ENCODE measurements at places on chromosomes 1 and 21.
A peak's percentile ranks its signal among the peaks of the same experiment; 100 is the strongest.

- no peak for DNase-seq
Observed at GRCh38 chr1:24481843-24482610, 20.6 kb upstream of the RCAN3 start.

GRCh38 chr1:169601096-169601881 is 15.0 kb upstream of the F5 start:
- no peak for DNase-seq

DNA sequence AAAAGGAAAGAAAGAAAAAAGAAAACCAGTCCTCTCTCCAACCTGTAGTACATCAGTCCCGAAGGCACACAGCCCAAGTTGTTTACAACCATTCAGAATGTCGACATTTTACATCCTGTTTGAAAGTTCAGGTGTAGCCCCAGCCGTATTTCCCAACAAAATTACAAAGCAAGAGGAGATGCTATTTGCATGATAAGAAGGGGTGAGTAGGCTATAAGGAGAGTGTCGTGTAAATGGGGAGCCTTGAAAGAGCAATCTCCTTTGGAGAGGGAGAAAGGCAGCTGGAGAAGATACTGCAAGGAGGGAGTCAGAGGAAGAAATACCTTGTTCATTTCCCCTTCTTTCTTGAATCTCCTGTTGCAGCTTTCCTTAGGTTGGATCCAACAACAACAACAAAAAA is 35.5 kb upstream of the DENND1B start:
- DNase-seq = no peak

- DNase-seq = no peak
Observed at GRCh38 chr21:16370186-16370585, 640.4 kb downstream of the USP25 start.

GRCh38 chr1:244860914-244861610 is 3.3 kb downstream of the HNRNPU start:
- DNase-seq = no peak

DNA sequence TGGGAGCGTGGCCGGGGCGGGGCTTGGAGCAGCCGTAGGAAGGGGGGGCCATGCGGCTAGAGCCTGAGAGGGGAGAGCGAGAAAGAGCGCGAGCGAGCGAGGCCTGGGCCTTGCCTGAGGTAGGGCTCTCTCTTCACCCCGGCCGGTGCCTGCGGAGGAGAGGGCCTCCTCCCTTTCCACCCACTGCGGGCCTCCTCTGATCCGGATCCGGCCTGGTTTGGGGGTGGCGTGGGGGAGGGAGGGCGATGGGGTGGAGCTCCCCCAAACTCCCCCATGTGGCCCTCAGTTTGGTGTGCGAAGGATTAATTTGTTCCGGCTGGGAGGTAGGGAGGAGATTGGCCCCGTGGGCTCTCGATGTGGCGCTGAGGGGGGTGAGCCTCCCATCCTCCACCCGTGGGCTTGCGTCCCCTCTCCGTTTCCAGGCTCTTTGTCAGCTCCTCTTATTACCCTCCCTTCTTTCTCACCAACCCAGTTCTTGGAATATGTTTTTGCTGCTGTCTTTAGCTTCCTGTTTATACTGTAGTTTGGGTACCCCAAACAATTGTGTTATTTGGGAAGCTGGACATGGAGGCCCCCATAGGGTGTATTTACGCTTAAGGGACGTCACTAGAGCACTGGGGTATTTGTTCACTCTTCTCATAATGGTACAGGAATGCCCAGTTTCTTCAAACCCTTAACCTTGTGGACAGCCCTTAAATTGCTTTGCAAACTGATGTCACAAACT is 685 bp downstream of the UBAP2L start:
- DNase-seq = peak; percentile 76

DNA sequence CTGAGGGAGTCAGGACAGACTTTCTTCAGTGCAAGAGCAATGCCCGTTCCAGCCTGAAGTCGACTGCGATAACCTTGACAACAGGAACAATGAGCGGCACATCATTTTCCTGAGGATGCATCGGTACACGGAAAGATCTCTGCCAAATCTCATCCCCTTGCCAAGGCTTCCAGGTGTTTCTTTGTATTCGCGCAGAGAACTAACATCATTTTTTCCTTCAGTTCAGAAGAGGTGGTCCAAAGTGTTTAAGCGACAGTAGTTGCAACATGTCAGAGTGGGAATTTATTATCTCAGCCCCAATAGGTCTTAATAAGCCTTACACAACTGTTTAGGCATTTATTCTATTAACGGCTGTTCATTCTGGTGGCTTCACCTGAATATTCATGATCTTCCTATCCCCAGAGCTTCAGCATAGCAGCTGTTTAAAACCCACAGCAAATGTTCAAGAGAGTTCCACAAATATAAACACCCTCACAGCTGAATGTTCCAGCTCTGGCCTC is 129.7 kb upstream of the NFIA start:
- no peak for DNase-seq

DNA sequence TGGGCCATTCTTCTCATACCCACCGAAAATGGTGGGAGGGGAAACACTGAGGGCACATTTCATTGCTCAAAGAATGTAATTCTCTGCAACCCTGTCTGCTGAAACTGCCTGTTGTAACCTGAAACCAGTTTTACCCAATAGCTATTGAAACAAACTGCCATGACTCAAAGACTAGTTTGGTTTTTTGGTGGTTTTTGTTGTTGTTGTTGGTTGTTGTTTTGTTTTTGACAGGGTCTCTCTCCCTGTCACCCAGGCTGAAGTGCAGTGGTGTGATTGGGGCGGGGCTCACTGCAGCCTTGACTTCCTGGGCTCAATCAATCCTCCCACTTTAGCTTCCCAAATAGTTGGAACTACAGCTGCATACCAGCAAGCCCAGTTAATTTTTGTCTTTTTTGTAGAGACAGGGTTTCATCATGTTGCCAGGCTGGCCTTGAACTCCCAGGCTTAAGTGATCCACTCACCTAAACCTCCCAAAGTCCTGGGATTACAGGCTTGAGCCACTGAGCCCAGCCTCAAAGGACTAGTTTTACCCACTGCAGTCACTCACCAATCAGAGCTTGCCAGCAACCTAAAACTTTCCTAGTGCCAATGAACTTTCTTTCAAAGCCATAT is 2.1 kb upstream of the IPP start:
- DNase-seq = no peak

DNA sequence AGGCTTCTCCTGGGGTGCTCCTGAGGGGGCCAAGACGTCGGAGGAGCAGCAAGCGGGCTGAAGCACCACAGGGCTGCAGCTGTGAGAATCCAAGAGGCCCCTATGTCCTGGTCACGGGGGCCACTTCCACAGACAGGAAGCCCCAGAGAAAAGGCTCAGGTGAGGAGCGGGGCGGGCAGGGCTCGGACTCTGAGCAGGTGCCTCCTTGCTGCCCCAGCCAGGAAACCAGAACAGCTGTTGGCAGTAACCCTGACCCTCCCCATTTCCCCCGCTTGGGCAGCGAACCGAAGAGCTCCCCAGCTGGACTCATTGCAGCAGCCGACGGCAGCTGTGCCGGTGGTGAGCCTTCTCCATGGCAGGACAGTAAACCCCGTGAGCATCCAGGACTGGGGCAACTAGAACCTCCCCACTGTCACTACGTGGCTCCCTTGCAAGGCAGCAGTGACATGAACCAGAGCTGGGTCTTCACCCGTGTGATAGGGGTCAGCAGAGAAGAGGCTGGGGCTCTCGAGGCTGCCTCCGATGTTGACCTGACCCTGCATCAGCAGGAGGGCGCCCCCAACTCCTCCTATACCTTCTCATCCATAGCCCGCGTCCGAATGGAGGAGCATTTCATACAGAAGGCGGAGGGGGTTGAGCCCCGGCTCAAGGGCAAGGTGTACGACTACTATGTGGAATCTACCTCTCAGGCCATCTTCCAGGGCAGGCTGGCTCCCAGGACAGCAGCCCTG is 625 bp downstream of the KLHDC7A start:
- DNase-seq = no peak

DNA sequence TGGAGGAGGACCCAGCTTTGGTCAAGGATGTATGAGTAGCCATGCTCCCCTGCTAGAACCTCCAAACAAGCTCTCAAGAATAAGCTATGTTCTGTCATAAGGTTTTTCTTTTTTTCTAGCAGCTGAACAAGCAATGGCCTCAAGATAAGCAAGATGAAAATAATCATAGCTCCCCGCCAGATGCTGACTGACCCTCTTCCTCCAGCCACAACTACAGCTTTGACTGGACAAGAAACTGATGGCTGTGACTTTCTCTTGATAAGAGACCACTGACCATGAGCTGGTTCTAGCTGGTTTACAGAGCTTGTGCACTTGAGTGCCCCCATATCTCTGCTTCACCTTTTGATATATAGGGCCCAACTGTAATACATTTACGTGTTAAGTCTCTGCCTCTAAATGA is 38.2 kb upstream of the PARP1 start:
- no peak for DNase-seq

- DNase-seq = peak; percentile 56
Observed at GRCh38 chr1:156705918-156706656, 704 bp upstream of the CRABP2 start.

- no peak for DNase-seq
Observed at GRCh38 chr1:86769065-86769464, 64.7 kb downstream of the SH3GLB1 start.

GRCh38 chr1:148307583-148308185 is 155.6 kb upstream of the NBPF11 start:
- no peak for DNase-seq

DNA sequence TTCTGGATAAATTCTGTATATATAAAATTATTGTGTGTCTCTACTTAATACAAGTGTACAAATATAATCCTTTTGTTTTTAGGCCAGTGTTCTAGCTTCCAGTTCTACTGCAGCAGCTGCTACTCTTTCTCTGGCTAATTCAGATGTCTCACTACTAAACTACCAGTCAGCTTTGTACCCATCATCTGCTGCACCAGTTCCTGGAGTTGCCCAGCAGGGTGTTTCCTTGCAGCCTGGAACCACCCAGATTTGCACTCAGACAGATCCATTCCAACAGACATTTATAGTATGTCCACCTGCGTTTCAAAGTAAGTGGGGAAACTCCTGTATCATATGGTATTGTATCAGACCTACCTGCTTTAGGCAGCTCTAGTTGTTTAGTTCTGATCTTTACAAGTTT is 21.3 kb upstream of the OLFML3 start:
- DNase-seq = no peak

GRCh38 chr1:47677241-47677940 is 239.5 kb downstream of the FOXD2 start:
- DNase-seq = no peak

GRCh38 chr1:26811057-26811456 is 15.4 kb upstream of the ZDHHC18 start:
- peak; percentile 21 for DNase-seq

DNA sequence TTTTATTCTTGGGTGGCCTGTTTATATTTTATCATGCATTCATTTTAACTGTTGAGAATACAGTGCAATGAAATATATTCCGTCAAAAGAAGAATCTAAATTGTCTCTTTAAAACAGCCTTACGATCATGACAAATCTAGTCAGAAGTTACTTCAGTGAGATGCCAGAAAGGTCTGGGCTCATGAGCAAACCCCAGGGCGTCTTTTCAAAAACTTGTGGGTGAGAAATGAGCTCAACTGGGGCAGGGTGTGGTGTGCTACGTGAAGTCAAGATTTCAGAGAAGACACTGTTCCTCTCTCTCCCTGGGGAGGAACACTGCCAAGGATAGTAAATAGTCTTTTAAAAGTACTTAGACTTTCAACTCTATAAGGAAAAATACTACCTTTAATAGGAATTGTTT is 13.4 kb upstream of the UAP1 start:
- no peak for DNase-seq

- DNase-seq = no peak
Observed at GRCh38 chr1:233005703-233006102, 55.3 kb downstream of the NTPCR start.

DNA sequence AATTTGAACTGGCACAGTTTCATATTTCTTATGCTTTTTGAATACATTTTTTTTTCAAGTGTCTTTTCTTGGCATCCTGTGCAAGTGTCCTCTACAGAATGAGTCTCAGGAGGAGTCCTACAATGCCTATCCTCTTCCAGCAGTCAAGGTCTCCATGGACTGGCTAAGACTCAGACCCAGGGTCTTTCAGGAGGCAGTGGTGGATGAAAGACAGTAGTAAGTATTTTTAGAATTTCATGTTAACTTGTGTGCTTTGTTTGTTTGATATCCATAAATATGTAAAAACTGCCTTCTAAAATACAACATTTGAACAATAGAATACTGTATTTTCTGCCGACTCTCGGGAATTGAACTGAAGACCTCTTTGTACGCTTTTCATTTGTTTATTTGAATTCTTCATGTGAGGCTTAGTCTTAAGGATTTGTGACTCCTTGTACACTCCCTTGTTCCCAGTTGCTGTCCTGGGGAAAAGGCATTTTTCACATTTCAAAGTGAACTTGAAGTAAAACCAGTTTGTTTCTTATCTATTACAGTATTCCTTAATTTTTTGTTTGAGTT is 56.6 kb downstream of the NCF2 start:
- DNase-seq = no peak

- no peak for DNase-seq
Observed at GRCh38 chr1:221069986-221070385, 190.7 kb downstream of the HLX start.

- DNase-seq = no peak
Observed at GRCh38 chr1:61067446-61068019, 14.8 kb upstream of the NFIA start.

DNA sequence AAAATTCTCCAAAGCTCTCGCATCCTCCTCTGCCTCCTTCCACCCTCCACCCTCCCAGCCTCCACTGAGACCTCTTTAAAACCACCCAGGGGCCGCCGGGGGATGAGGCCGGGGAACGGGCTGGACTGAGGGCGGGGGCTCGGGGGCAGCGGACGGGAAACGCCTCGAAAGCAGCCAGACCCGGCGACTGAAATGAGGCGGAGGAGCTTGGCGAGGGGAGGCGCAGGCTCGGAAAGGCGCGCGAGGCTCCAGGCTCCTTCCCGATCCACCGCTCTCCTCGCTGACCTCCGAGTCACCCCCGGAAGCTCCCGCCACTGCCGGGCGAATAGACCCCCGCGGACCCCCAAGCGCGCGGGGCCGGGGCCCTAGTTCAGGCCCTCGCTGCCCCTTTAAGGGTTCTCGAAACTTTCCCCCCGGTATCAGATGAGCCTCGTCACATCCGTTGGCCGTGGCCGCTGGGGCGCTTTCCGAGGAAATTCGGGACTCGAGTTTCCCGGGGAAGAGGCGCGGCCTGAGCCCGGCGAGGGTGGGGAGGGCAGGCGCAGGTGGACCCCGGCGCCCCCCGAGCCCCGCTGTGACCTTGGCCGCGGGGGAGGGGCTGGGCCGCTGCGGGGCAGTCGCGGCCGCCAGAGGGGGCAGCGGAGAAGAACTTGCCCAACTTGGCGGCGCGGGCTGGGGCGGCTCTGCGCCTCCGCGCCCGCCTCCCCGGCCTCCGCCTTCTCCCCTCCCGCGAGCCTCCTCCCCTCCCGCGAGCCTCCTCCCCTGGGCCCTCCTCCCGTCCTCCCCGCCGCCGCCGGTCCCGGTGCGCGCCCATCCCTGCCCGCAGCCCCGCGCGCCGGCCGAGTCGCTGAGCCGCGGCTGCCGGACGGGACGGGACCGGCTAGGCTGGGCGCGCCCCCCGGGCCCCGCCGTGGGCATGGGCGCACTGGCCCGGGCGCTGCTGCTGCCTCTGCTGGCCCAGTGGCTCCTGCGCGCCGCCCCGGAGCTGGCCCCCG is at the start of gene BACE2:
BACE2 (plus strand) TSS at position 813 of the 995 bp plus-strand sequence; CDS start at position 917, 104 bp downstream.
- DNase-seq = no peak

Data from central memory CD8-positive, alpha-beta T cell (primary cell).